Thyroid gland (tissue), 4 donors: ENCODE measurements at places on chromosomes 6 and 20. TPM values are rescaled to one million over a fixed set of nuclear protein-coding genes. Genes with fewer than 3 reads are reported as not detected.
A peak's percentile ranks its signal among the peaks of the same experiment; 100 is the strongest.

GRCh38 chr6:424741-425417 lies 33.3 kb downstream of the IRF4 start:
- DNase-seq: no peak

DNA sequence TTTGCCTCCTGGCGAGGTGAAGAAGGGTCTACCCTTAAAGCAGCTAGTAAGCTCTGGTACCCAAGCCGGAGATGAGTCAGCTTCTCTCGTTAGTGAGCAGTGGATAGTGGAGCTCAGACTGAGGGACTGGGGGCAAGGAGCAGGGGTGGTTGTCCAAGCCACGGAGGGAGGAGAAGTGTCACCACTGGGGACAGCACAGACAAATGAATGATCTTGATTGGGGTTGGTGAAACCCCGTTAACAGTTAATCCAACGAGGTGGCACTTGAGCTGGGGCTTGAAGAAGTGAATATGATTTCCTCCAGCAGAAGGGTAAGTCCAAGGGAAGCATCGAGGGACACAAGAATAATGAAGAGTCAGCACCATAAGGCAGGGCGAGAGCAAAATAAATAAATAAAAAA lies 43.0 kb downstream of the JARID2 start:
- no peak for DNase-seq

DNA sequence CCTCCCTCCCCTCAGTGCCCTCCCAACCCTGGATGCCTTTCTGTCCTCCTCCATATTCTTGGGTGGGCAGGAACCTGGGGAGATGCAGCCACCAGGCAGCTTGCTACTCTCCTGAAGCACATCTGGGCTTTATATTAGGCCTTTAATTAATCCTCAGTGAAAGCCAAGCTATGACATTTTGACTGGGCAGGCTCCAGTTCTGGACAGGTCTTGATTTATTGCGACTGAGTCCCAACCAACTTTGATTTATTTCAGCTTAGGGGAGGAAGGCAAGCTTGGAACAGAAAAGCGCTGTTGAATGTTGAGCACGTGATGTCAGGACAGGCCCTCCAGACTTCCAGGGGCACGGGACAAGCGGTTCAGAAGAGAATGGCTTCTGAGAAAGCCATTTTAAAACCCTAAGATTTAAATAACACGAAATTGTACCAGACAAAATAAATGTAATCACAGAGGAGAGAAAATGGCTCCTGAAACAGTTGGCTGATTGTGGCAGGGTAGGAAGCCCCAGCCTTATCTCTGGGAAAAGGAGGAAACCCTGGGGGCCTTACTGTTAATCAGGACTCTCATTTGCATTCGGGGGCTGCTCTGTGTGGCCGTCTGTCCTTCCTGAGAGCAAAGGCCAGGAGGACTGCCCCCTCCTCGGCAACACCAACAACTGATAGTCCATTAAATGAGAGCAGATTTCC lies 294.2 kb downstream of the FOXC1 start:
- DNase-seq: no peak

DNA sequence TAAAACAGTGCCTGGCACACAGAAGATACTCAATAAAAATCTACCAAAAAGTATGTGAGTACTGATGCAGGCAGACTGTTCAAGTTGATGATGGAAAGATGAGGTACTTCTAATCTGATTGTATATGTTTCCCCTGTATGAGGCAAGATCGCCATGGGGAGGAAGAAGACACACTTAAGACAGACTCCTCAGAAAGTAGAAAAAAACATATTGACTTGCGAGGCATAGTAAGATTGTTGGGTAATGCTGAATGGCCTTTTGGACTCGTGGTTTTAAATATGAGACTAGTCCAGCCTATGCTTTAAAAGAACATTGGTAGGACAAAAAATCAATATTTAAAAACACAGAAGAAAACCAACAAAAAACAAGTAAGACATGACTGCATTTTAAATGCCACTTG lies 72.6 kb downstream of the SHPRH start:
- no peak for DNase-seq

DNA sequence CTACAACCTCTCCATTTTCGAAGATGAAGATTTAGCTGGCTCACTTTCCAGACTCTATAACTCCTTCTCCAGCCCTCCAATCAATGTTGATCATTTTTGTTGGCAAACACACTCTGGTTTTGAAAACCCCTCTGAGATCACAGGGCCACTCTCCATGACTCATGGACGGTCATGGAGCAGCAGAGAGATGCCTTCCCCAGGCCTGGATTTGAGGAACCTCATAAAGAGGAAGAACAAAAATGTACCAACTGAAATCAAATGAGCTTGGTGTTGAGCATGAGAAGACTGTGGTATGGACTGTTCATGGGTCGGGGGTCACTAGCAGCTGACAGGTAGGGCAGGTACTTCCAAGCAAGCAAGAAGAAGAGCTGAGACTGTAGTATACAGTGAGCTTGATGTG lies 112.8 kb upstream of the INSM1 start:
- no peak for DNase-seq

DNA sequence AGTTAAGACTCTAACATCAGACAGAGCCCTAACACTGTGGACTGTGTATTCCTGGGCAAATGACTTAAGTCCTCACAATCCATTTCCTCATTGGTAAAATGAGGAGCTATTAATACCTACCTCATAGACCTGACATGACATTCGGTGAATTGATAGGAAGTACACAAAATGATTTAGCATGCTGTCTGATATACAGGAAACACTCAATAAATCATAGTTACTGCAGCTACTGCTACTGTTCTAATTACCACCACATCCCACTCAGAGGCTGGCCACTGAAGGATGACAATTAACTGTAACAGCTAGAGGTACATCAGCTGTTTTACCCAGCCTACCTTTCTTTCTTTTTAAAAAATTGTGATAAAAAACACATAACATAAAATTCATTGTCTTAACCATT lies 87.7 kb downstream of the PLCG1 start:
- DNase-seq: no peak

DNA sequence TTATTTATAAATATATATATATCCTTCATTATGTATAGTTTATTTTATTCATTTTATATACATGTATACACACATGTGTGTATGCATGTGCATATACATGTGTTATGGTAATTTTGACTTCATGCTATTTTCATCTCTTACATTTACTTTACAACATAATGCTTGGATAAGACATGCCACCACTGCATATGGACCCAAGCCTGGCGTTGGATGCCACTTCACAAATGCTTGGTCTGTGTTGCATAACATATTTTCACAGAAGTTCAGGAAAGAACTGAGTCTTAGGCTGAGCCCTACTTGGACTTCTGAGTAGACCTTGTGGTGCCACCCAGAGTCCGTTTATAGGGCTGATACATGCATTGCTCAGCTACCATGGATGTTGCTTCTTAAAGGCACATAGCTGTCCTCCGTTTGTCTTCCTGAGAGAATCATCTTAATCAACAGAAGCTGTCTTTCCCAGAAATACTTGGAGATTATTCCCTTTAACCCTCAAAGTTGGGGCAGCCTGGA lies 337.8 kb downstream of the BTBD3 start:
- DNase-seq: no peak

- DNase-seq: no peak
These were observed 36.5 kb upstream of the MPC1 start for GRCh38 chr6:166419286-166419685.

DNA sequence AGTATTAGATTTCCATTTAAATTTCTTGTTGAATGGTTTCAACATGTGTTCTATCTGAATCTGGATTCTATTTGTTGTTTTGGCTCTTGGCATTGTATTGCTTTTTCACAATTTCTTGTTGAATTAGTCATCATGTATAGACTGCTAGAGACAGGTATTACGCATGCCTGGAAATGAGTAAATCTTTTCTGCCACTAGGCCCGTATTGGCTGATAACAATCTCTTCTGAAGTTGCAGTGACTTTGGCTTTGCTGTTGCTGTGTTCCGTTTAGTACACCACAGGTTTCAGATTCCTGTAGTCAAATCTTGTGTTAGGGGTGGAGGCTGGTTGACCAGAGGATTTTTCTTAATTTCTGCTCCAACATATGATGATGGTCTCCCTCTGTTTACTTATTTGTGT lies 1339.4 kb downstream of the GRIK2 start:
- DNase-seq: no peak

DNA sequence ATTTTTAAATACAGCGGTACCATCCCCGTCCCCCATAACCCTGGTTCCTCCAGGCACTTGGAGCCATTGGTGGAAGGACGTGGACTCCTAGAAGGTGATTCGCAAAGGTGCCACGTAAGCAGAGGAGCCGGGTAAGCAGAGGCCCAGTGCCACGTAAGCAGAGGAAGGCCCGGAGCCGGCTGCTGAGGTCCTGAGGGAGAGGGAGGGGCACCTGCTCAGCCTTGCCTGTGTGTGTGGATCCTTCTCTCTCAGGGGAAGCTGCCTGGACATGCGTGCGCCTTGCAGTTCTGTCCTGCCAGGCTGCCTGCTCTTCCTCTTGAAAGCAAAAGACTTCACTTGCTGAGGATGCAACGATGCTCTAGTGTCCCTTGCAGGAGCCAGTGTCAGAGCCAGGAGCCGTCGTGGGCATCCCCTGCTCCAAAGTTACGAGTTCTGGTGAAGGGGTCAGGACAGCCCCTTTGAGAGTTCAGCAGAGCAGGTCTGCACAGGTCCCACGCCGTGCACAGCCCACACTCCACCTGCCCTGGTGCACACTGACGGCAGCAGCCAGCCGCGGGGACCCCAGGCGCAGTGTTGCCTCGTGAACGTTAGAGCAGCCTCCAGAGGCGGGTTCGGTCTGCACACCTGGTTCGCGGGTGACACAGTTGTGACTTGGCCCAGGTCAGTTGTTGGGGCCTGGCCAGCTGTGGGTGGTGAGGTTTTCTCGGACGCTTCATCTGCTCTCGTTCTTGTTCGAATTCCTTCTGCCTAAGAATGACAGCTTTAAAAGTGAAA lies 1.9 kb upstream of the NKAIN4 start:
- DNase-seq: no peak

DNA sequence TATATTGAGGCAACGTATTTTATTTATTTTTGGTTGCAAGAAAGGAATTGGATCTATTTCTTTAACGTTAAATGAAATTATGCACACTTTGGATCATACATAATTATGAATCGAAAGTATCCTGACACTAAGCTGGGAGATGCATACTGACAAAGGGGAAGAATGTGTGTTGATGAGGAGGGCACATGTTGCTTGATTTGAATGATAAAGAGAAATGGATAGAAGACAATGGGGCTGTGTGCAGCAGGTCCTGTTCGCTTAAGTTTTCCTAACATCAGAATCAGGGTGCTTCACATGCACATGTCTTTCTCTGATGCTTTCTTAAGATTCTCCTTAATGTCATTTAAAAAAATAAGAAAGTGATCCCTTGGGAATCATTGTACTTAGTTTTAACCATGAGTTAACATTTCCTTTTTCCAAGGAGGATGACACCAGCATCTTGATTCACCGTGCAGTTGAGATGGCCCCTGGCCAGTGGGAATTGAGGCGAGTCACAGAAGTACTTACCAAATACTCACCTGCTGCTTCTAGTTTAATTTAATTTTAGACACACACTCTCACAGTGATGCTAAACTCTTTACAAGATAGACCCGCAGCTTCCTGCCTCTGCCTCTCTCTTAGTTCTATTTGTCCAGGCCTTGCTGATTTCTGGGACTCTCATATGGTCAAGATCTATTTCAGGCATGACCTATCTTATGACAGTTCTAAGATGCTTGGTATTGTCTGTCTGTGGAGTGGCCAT lies 116.5 kb downstream of the CLIC5 start:
- no peak for DNase-seq

GRCh38 chr6:73180763-73181619 lies 44.3 kb downstream of the KHDC1L start:
- DNase-seq: peak; percentile 84

DNA sequence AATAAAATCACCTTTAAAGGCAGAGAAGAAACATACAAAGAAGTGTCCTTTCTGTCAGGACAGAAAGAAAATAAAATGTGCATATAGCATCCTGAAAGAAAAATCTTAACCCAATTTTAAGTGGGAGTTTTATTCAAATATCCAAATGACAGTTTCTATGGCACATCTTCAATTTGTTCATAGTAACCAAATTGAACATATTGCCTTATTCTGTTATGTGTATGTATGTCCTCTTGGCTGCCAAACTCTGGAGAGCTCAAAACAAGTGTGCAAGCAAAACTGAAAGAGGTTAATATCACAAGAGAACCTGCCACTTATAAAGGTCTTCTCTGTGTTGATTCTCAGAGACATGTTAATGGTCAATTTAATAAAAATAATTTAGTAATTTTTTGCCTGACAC lies 334.7 kb downstream of the BCKDHB start:
- DNase-seq: no peak

DNA sequence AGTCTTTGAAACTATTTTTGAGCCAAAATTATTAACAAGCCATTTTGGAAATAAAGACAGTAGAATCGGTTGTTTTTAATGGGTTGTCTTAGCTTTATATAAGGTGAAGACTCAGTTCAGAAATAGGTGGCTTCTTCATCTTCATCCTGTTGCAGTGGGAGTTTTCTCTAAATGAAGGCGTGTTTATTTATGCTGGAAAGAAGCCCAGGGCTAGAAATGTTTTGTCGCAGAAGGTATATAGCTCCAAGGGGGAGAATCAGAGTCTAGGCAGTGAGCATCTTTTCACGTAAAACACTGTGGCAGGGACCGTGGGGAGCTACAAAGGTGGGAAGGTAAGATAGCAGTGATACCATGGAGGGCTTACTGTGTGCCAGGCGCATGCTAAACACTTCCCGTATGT lies 34.3 kb downstream of the FARS2 start:
- no peak for DNase-seq

DNA sequence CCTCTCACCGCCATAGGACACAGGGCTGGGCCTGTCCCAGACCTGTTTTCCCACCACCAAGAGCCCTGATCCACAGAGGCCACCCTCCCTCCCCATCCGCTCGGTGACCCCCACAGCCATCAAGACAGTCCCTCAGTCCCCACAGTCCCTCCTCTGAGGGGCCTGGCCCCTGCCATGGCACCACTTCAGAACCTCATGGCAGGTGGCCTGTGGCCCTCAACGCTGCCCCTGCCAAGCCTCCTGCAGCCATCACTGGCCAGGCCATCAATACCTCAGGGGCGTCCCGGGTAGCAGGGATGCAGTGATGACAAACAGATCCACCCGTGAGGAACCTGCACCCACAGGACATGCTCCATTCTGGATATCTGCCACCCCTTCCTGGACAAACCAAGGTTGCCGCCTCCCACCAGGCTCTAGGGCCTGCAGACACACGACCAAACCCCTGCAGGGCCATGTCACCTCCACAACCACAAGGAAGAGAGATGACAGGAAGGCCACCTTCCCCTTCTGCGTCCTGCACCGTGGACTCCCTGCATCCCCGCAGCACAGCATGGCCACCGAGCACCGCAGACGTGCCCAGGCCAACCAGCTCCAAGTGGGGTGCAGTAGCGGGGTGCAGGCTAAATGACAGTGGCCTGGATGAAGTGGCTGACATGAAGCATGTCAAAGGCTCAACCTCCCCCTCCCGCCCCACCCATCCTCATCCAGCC lies 14.0 kb downstream of the TAF4 start:
- no peak for DNase-seq

Gene SF3B5
- 91.0 TPM for total RNA-seq

Gene CCM2L
- total RNA-seq: 9.8 TPM

Gene GSTA3
- total RNA-seq: not detected

Gene OPRM1
- total RNA-seq: not detected

Gene ZNF311
- total RNA-seq: 1.7 TPM

Gene UQCC2
- total RNA-seq: 74.7 TPM
